GM20000 (cell line): ENCODE measurements at places on chromosomes 5 and 9.

DNA sequence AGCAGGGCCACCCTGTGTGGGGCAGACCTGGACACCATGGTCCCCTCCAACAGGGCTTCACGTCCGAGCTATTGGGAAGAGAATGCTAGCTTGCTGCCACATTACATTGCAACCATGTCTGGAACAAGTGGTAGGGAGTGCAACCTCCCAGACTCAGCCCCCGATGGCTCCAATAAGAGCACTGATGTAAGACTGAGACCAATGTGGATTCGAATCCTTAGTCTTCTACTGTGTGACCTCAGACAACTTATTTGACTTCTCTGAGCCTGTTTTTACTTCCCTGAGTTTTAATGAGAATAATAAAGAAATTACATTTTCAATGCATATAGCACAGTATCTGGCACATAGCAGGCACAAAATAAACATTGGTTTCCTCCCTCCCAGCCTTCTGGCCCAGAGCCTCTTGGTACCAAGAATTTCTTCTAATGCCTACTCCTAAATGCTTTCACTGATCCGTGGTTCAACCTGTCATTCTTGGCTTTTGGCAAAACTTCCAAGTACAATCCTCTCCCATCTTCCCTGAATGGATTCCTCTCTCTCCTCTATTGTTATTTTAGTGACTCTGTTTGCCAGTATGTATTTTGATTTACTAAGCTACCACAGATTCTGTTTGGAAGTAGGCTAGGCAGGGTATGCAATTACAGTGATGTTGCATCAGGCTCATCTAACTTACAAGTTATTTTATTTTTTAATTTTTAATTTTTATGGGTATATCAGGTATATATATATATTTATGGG is 34.6 kb upstream of the COL15A1 start:
- DNase-seq: no peak

GRCh38 chr9:16526380-16526779 is 344.1 kb downstream of the BNC2 start:
- DNase-seq: no peak

GRCh38 chr5:2136728-2137333 is 254.1 kb upstream of the IRX4 start:
- DNase-seq: no peak

GRCh38 chr9:126788634-126789349 is 16.0 kb upstream of the ZBTB43 start:
- no peak for DNase-seq

- DNase-seq: no peak
These were observed 76.6 kb upstream of the SHB start for GRCh38 chr9:38145526-38146053.

GRCh38 chr5:150525781-150526180 is 17.9 kb downstream of the NDST1 start:
- DNase-seq: no peak

- no peak for DNase-seq
These were observed 4.5 kb downstream of the LMX1B start for GRCh38 chr9:126618190-126618584.

DNA sequence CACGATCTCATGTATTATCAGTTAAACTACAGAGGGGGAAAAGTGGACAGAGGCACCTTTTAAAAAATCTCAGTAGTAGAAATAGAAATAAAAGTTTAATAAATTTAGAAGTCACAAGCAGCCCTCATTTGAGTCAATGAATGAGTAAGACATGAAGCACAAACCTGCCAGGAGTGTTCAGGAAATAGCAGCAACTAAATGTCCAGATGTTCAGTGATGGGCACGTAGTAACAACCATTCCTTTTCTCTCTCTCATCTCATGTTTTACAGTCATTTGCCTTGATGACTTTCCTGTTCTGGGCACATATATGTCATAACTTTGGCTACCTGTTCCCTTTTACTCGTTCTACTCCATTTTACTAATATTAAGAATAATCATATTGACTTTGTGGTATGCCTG is 17.7 kb downstream of the ISOC1 start:
- no peak for DNase-seq

DNA sequence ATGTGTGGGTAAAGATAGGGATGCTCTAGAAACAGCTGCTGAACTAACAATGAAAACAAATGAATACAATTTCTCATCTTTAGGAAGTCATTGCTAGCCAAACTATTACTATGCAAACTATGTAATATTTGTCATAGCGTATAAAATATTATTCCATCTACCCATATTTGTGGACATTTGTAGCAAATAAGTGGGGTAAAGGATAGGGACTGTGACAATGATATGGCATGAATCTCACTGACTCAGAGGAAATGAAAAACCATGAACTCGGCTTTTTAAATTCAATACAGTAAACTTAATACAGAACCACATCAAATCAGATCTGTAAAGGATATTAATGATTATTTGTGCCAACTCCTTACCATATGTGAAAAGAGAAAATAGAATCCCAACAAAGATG is 16.7 kb upstream of the TAS2R1 start:
- no peak for DNase-seq

DNA sequence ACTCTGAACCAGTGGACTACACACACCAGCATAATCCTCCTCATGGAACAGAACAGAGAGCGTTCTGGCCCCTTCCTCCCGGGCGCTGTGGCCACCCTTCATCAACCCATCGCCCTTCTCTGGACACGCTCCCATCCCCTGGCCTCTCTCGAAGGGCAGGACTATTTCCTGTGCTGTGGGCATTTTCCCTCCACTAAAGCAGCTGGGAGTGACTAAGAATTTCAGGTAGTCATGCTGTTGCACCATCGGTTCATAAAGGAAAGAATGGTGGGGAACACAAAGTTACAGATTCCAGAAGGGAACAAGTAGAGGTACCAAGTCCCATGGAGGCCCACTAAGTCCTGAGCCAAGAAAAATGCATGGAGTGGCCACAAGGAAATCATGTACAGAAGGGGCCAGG is 68.6 kb downstream of the EPB41L4B start:
- DNase-seq: no peak

- no peak for DNase-seq
These were observed 28.4 kb upstream of the AOPEP start for GRCh38 chr9:94697972-94698581.

DNA sequence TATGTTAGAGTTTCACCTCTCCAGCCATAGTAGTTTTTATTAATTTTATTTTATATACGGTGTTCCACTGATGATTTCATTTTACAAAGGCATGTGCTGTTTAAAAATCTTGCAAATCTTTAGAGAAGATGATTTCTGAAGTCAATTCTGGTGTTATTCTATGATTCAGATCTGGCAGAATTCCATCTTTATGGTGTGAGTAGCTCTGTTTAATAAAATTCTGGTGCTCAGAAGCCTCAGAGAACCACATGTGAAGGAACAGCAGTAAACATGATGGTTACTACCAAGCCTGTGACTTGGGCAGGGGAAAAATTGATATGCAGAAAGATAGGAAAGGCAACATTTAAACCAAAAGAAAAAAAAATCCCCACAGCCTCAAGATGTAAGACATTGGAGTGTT is 299.7 kb downstream of the NPR3 start:
- DNase-seq: no peak

DNA sequence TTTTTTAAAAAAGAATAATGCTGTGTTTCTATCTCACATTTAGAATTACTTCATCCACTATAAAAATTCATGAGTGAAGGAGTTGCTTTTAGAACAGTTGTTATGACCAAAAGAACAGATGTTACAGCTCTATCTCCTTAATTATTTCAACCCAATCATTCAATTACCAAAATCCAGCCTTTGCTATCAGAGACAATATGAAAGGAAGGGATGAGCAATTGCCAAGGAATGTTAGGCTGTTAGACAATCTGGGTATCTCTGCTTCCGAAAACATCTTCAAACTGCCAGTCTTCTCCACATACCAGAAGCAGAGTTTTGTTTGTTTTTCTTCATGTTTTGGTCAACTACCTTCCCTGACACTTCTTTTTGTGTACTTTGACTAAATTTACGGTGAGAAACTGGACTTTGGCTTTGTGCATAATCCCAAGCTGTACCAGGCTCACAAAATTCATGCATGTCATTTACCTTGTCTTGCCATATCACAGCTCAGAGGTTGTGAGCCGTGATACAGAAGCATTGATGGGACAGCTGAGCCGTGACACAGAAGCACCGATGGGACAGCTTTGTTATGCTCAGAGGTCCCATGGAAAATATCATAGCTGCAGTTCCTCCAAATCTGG is 405.5 kb downstream of the KIF4B start:
- DNase-seq: no peak

DNA sequence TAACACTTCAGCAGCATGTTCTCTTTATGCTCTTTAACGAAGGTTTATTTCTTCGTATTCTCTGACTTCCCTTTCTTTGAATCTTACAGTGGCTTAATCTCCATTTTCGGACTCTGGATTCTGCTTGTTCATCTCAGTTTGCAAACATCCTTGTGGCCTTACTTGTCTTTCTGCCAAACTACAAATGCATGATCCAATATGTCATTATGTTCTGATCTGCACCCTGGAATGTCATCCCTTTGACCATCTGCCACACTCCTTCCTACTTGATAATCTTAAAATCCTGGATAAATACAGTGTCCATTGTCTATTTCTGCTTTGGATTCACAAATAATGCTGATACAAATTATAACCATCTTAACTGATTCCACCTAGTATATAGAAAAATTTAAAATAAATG is 499.2 kb downstream of the CDH18 start:
- no peak for DNase-seq

GRCh38 chr9:123316053-123316718 is 39.8 kb upstream of the CRB2 start:
- DNase-seq: no peak

GRCh38 chr9:127977884-127978647 is 2.7 kb downstream of the EEIG1 start:
- no peak for DNase-seq

DNA sequence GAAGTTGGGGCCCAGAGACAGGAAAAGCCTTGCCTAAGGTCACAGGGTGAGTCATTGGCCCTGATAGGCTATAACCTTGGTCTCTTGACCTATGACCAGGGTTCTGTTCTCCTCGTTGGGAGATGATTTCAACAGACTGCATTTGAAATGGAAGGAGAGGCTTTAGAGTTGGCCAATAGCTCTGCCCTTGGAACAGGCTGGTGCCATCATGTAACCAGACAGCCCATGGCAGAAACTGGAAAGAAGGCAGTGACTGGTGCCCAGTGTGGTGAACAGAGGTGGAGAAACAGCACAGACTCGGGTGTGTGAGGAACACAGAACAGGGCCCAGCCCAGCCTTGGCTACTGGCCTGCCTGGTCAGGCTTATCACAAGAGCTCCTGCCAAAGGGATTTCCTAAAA is 109.8 kb upstream of the SLC25A48 start:
- DNase-seq: no peak

GRCh38 chr9:133919253-133920115 is 72.6 kb downstream of the VAV2 start:
- DNase-seq: no peak

- no peak for DNase-seq
These were observed 29.9 kb downstream of the IRX2 start for GRCh38 chr5:2721385-2722138.

DNA sequence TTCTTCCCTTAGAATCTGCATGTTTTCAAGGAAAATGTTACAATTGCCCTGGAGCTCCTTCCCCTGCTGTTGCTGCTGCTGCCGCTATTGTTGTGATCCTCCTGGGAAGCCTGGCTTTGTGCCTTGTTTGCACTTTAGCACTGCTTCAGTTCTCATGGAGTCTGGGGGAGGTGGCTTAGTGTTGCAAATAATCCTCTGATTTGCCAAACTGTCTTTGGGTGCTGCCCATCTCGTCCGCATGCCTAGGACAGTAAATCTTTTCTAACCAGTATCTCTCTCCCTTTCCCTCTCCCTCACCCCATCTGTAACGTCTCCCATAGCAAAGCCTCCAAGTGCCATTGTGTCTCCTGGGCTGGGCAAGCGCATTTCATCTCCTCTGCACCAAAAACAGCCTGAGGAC is 30.3 kb downstream of the FAM240B start:
- no peak for DNase-seq

- no peak for DNase-seq
These were observed 71.8 kb upstream of the ADAMTS2 start for GRCh38 chr5:179417016-179417415.

- no peak for DNase-seq
These were observed 525 bp downstream of the KIF24 start for GRCh38 chr9:34328500-34328986.

GRCh38 chr5:108472237-108472636 is 90.3 kb upstream of the FBXL17 start:
- no peak for DNase-seq

DNA sequence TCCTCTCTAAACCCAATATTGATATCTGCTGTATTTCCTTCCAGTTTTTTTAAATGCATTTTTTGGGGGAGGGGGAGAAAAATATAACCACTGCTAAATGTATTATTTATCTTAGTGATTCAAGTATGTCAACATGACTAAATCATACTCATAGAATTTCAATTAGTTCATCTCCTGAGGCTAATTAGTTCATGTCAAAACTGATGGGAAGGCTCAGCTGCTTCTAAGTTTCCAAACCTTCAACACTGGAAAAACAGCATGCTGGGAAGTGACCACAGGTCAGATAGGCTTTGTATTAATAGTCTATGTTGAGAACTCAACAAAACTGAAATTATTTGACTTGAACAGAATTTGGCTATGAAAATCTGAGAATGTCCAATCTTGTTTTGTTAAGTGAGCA is 118.7 kb downstream of the TTLL11 start:
- DNase-seq: no peak

DNA sequence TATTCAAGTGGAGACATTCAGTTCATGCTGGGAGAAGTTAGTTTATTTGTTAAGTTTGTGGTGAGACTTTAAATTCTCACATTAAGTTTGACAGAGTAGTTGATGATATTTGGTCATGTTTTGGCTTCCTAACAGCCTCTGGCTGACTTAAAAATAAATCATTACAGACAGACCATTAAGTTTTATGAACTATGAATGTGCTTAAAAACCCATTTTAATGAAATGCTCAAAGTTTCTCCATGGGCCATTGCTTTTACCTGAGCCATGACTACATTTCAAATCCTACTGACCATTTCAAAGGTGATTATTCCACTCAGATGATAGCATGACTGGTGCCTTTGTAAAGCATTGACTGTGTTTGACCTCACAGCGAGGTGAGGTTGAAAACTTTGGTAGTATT is 192.7 kb downstream of the LRRC70 start:
- no peak for DNase-seq

DNA sequence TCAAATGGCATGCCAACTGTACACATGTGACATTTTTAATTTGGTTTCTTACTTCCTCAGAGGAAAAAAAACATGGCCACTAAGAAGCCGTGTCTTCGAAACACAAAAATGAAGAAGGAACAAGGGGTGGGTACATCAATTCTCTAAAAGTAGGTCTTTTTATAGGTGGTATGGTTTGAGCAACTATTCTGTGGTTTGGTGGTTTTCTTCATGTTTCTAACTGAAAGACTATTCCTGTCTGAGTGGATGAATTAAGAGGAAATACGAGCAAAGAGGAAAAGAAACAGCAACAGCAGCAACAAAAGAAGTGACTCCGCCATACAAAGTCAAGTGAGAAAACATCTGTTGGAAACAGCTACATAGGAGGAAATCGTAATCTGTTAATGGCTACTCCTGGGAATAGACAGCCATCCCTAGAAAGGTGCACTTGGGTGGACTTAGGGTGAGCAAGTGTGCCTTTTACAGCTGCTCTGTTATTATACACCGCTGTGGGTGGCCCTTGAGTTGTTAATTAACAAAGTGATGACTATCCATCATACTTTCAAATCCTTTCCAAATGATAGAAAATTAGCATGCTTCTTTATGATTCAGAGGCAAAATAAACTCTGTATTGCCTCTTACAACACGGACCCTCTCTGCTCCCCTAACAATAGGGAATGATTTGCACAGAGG is 575.8 kb downstream of the TLE1 start:
- no peak for DNase-seq

- DNase-seq: no peak
These were observed 290.4 kb upstream of the TUT7 start for GRCh38 chr9:86644675-86645034.
